Left lung (tissue), 14 donors: ENCODE measurements at places on chromosomes 2 and 18. TPM values are rescaled to one million over a fixed set of nuclear protein-coding genes. Genes with fewer than 3 reads are reported as not detected.

GBX2 gene
- not detected for total RNA-seq

GRCh38 chr2:136932700-136933099, 167.4 kb downstream of the THSD7B start:
- DNase-seq, result no peak

- no peak for DNase-seq
Observed at GRCh38 chr2:205245652-205246051, 436.6 kb upstream of the NRP2 start.

- no peak for DNase-seq
Observed at GRCh38 chr2:60963190-60963589, 54.3 kb upstream of the PEX13 start.

DNA sequence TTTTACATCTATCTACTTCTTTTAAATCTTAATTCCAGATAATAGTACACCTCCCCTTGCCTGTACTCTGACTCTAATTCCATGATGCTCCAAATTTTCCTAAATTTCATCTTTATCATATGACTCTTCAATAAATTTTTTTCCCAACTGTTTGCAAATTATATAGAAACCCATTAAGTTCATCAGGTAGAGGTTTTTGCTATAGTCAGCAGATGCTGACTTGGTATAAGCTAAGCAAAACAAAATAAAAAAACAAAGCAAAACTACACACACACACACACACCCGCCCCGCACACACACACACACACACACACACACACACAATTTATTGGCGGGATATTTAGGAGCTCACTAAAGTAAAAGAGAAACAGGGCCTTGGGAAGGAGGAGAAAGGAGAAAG, 1047.8 kb upstream of the FAM98A start:
- no peak for DNase-seq

DNA sequence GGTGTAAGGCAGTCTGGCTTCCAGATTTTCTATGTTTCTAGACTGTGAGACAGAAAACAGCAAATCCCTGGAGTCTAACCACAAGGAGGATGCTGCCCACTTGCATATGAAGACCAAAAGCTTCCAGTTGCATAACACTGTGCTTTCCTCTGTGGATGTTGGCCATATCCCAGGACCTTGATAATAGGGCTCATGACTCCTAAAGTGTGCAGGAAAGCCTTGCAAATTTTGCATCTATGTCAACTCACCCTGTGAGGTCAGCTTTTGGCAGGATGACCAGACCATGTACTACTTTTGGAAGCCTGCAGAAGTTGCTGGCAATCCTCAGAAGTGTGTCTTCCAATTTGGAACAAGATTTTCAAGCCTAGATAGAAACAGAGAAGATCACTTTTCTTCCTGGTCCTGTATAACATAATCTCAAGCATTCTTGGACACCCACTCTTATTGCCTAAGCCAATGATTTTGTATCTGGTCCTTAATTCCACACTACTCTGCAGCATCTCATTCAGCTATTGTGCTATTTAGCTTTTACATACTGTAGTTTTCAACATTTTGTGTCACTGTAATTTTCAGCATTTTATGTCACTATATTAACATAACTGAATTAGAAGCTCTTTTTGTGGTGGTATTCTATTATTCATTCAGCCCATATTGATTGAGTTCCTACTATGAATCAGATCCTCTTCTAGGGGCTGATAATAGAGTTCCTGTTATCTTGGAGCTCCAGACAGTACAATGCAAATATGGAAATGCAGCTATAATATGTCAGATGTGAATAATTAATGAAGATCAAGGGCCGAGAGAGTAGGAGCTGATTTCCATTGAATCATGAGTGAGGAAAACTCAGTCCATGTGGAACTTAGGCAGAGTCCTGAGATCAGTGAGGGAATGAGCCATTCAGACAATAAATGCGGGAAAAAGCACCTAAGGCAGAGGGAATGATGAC, 85.3 kb upstream of the RAB27B start:
- peak; percentile 54 for DNase-seq
